ENCODE measurements at places on chromosomes 6 and 20. TPM values are rescaled to one million over a fixed set of nuclear protein-coding genes. Genes with fewer than 3 reads are reported as not detected.

DNA sequence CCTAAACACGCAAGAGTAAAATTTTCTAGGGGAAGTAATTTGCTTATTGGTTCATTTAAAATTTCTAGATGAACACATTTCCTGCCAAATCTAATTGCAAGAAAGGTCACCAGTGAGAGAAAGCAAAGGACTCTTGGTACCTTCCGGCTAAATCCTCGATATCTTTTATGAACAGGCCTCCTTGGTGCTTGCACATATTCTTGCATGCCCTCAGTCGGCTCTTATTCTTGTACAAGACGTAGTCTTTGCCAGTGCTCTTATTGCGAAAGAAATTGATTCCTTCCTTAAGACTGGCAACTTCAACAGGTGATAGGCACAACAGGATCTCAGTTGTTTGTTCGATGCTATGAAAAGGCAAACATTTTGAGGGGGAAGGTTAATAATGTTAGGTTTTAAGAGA lies 141.7 kb upstream of the CARMIL1 start:
- no peak for DNase-seq

DNA sequence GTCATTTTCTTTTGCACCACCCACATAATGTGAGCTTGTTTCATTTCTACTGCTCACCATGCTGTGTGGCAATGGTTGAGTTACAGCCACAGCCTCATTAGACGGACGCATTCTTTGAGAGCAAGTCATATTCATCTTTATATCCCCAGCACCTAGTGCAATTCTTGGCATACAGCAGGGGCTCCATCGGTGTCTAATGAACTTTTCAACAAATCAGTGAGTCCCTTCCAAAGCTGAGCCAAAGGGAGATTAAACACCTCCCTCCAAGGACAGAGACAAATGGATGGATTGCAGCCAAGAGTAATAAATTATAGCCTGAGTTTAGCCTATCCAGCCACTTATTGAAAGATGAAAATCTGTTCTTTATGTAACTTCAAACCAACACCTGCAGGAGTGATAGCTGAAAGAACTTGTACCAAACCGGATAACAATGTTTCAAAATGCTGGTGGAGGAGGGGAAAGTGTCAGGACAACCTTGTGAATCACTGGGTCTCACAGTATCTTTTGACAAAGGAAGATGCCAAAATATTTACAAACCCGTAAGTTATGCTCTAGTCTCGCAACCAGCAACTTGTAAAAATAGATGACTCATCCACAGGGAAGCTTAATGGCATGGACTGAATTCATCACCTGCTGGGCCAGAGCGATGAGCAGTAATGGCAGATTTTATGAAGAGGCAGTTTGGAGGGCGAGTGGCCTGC lies 139.0 kb downstream of the PXDC1 start:
- no peak for DNase-seq

Gene SLC13A3
- total RNA-seq, result 1.5 TPM

Gene CTCFL
- total RNA-seq, result 0.17 TPM

DNA sequence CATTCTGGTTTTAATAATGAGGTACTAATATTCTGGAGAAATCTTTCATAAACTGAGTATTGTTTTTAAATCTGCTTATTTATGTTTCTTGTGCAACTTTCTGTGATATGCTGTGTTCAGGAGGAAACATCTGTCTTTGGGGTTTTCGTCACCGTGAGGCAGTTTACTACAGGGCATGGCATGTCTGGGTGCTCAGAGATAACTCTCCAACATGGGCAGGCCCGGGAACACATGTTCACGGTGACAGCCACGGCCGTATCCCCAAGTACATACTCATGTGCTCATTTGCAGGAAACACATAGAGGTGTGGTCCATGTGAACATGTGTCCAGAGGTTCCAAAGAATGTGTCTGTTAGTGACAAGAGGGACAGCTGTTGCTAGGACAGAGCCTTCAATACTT lies 62.1 kb upstream of the CNKSR3 start:
- DNase-seq, result no peak

GRCh38 chr20:38158701-38159351 lies 6.2 kb downstream of the TGM2 start:
- no peak for DNase-seq

DNA sequence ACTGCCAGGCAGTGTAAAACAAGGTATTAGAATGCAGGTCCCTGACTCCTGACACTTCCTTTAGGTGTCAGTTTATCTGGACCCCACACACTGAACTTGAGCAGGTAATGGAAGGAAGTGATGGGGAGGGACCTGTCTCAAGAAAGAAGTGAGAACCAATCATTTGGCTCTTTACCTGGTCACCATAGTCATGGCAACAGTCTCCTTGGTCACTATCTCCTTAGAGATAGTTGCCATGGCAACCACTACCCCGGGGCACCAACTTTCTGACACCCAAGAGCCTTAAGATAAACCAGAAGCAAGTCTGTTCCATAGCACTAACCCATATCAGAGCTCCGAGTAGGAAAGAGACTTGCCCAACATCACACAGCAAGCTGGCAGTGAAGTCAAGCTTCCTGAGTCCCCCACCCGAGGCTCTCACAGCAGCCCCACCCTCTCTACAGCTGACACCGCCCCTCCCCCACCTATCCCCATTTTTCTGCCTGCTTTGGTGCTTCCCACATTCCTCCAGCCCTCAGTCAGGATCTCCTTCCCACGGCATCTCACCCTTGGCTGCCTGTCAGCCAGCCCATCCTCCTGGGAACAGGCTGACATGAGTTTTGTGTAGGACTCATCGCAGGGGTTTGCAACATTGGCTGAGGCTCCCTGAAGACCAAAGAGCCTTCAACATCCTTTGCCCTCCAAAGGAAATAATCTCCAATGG lies 16.3 kb upstream of the HM13 start:
- DNase-seq, result no peak

DNA sequence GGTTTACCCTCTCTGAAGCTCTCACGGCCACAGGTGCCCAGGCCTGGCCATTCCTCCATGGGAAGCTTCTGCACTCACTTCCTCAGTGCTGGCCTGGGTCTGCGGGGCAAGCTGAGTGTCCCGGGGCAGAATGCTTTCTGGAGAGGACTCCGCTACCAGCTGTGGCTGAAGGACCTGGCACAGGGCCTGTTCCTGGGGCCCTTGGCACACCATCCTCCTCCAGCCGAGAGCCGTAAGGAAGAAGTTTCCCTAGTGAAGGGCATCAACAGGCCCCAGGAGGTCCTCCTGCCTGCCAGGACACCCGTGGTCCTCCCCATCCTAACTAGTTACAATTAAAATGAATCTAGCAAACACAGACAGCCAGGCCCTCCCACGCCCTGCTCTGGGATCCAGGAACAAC lies 14.0 kb upstream of the KCNK15 start:
- no peak for DNase-seq

DNA sequence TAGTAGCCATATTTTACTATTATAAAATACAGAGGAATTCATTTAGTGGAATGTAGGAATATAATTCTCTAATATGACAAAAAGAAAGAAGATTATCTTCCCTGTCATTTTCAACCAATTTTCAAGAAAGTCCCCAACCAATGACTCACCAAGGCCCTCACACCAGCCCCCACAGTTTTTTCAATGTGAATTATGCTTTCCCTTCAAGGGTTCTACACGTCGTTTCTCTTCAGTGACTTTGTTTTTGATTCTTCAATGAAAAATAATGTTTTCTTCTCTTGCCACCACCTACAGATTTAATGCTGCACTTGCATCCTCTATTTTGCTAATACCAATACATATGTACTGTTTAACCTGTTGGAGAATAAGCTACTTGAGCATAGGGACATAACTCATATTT lies 841.3 kb downstream of the PHF3 start:
- DNase-seq, result no peak

Gene PAX1
- total RNA-seq, result not detected

DNA sequence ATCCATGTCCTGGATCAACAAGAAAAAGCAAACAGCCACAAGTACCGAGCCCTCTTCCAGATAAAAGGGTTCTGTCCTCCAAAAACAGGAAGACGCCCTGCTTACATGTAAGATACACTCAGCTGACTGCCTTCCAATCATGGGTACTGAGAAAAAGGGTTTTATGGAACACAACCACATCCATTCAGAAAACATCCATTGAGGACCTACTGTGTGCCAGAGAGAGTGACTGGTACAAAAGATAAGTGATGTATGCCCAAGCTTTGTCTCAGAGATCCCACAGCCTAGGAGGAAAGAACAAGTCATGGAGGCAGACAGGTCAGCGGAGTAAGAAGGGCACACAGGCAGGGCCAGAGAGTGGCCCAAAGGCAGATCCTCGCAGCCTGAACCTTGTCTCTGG lies 94.8 kb upstream of the SSTR4 start:
- no peak for DNase-seq

GRCh38 chr20:10639737-10640556 lies 33.9 kb downstream of the JAG1 start:
- no peak for DNase-seq

GRCh38 chr20:56552911-56553629 lies 20.0 kb downstream of the FAM209B start:
- no peak for DNase-seq

- DNase-seq, result no peak
These were observed 16.7 kb upstream of the ENTPD6 start for GRCh38 chr20:25178563-25179438.
